ENCODE measurements at places on chromosomes 16 and 17.
A peak's percentile ranks its signal among the peaks of the same experiment; 100 is the strongest.

GRCh38 chr16:87471278-87472141 lies 21.3 kb downstream of the ZCCHC14 start:
- no peak for DNase-seq

DNA sequence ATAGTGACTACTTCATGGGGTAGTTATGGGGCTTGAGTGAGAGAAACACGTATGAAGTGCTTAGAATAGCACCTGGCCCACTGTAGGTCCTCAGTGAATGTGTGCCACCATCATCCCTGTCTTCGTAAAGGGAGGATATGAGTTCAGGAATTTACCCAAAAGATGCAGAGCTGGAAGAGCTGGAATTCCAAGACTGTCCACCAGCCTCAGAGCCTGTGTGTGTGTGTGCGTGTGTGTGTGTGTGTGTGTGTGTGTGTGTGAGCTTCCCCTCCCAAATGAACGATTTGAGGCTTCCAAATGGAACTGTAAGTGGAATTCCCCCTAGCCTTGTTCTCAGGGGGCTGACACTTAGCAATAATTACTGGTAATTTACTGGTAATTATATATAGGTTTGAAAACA lies 27.3 kb downstream of the WFDC1 start:
- DNase-seq = no peak

DNA sequence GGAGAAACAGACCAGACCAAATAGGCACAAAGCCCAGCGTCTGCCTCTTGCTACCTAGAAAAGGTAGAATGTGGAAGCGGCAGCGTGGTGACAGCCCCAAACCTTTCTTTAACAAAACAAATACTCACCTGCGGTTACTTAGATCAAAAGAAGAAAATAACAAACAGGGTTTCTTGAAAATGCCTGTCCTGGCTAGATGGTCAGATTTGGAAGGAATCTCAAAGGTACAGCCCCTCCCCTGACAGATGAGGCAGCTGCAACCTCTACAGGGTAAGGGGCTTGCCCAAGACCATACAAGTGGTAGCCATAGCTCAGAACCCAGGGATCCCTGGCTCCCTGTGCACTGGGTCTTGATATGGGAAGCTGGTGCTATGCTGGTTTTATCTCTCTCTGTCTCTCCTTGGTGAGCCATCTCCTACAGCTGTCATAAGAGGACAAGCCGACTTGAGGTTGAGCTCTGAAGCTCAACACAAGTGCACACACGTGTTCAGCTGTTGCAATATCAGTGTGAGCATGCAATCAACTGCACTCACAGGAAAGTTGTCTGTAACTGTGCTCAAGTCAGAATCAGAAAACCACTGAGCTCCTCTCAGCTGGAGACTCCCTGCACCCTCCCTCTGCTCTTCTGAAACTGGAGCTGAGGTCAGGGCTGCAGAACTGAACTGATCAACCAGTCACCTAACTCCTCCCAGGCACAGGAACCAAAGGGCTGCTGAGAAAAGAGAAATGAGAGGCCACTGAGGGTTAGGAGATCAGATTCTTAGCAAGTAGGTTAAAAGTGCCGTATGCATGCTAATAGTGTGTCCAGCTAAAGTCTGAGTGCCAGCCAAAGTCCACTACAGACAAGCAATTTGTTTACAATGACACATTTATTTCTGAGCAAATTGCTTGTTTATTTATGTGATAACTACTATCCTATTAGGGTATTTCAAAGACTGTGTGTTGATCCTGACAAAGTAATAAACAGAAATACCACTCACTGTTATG lies 6.1 kb upstream of the RNF157 start:
- DNase-seq = peak; percentile 45

DNA sequence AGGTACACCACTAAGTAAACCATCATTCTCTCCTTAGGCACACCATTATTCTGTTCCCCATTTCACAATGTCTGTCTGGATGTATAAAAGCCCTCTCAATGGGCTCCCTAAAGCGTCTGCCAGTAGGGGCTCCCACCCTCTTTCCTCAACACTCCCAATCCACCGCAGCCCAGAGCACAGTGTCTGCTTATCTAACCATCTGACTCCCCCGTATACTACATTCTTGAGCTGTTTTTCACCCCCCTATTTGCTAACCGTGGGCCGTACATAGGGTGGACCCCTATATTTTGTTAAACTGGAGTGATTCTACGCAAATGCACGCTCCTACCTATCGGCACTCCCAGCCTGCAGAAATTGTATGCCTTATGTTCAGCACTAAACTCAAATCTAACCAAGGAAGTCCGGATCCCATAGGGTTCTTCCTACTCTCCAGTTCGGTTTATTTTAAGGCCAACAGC lies 685 bp upstream of the PSMD3 start:
- DNase-seq = no peak

GRCh38 chr17:50090971-50091917 lies 3.9 kb upstream of the PDK2 start:
- DNase-seq = no peak

GRCh38 chr17:77729587-77729986 lies 228.9 kb upstream of the TNRC6C start:
- no peak for DNase-seq

DNA sequence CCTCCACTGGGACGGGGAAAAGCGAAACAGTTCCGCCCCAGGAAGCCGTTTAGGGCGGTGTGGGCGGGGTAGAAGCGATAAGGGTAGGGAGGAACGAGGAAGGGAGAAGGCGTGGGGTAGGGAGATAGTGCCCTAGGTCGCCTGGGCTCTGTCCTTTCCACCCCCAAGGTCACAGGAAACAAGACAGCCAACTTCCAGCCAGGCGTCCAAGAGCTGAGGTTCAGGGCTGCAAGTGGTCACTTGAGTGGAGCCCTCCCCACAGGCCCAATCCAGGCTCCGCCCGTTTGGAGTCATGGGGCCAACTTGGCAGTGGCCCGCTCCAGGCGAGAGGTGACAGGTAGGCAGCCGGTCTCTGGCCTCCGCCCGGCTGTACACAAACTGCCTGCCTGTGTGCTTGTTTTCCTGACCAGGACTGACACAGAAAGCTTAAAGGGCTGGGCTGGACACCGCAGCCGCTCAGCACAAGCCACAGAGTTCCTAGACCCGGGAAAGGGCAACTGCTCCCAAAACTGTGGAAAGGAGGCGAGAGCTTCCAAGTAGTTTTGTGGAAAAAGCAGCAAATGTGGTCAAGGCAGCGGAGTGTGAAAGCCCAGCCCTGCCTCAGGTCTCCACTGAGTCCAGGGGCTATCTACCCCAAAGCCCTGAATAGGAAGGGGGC lies at the start of gene RILP:
Gene RILP, minus strand, starts transcription at position 23 of the 658 bp plus-strand sequence. CDS start 62 bp downstream, outside the sequence.
- DNase-seq = no peak

GRCh38 chr17:80793851-80794267 lies 197.8 kb upstream of the CHMP6 start:
- no peak for DNase-seq

DNA sequence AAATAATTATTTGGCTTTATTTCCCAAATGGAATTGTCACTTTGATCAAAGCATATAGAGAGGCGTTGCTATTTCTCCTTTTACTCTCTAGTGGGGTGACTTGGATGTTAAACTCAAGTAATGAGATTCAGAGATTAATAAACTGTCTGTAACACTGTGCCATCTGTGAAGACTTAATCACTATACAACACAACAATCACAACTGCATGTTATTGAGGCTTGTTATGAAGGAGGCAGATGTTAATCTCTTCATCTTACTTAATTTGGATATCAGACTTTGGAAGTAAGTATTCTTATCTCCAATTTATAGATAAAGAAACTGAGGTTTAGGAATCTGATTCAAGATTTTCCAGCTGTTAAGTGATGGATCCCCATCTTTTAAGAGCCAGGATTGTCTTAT lies 132.5 kb downstream of the CNTNAP4 start:
- DNase-seq = no peak

GRCh38 chr16:84007965-84008364 lies 34.6 kb downstream of the SLC38A8 start:
- no peak for DNase-seq

DNA sequence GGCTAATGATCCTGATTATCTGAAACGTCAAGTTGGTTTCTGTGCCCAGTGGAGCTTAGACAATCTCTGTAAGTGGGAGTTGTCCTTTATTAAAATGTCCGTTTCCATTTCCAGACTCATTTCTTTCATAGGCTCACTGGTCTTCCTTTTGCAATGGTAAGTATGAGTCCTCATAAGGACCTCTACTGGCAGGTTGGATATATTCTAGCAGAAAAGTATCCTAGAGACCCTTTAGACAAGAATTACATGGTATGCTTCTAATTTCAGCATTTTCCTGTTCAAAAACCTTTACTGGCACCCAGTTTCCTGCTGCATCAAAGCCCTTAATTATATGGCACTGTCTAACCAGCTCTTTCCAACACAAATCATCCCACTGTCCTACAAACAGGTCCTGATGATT lies 28.1 kb upstream of the ARL2BP start:
- no peak for DNase-seq

DNA sequence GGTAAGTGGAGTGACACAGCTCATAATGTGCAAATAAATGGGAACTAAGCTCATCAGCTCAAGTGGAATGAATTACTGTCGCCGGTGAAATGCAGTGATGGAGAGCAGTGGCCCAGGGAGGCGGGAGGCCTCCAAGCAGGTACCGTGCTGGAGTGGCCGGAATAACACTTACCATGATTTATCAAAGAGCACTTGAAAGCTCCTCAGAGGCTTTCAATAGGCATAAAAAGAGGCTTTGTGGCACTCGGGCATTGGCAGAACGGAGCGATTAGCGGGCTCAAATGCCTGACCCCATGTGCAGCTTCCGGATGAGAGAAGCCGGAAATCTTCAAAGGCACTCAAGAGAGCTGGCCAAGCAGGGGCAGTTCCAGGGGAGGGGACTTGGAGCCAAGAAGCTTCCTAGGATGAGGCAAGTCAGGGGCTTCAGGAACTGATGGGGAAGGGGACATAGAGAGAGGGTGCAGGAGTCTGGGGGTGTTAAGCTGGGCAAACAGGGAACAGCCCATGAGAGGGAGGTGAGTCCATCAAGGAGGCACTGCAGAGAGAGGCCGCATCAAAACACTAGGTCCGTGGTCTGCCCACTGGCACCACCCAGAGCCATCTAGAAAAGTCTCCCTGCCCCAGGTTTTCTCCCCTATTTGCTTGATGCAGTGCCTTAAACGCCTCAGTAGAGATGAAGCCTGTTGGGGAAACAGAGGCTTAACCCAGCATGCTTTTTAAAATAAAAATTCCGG lies 144.0 kb upstream of the IRX6 start:
- no peak for DNase-seq

DNA sequence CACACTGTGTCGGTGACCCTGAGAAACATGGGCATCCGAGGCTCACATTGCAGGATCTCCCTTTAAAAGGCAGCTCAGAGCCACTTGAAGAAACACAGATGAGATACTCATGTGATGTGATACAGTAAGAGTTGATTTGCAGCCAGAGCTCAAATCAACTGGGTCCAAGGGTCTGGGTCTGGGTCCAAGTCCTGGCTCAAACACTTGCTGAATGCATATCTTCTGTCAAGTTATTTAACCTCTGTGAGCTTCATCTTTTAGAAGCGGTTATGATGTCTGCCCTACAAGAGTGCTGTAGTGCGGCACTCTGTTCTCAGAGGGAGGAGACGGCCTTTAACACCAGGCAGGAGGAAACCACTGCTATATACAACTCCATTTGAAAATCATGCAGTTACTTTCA lies 6.4 kb downstream of the KRT38 start:
- no peak for DNase-seq

DNA sequence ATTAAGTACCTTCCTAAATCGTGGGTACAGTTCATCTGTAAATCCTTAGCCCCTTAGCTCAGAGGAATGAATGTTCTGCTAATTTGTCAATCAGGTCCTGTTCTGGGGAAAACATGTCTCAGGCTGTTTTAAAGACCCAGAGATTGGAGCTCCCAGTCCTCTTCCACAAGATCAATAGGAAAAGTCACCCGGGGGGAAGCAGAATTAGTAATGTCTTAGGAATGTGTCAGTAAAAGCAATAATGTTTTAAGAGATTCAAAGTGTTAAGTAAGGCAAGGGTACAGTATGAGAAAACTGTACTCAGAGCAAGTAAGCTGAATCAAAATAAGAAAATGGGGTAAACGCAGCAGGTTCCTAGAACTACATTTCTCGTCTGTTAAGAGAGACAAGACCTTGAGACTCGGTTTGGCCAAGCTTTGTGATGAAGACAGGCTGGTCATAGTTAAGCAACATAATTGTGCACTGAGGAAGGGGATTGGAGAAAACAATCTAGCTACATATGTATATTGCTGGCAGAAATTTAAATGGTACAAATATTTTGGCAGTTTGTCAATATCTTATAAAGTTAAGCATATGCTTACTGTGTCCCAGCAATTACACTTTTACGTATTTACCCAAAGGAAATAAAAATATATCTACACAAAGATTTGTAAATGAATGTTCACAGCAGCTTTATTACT lies 192.9 kb upstream of the C17orf78 start:
- no peak for DNase-seq

GRCh38 chr16:86685076-86685475 lies 106.7 kb downstream of the FOXL1 start:
- DNase-seq = no peak

- peak; percentile 55 for DNase-seq
Observed at GRCh38 chr17:79082311-79083190, 7.9 kb downstream of the ENGASE start.

DNA sequence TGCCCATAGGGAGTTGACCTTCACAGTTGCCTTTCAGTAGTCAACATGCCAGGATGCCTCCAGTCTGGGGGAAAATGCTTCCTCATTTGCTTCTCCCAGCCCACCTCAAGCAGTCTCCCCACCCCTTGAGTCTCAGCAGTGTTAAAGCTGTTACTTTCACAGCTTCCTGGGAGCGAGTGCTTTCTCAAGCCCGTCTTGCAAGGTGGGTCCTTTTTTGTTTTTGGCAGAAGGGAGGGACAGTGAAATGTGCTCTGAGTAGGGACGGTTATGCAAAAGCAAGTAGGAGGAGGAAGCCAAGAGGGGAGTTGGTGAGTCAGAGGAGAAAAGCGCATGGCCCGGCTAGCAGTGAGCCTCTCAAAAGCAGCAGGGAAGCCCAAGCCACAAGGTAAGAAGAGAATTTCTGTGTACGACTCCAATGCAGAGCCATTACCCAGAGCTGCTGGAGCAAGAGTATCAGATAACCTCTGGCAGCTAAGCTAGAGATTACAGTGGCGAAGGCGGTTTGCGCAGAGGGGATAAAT lies at the start of gene CHST4:
Gene CHST4, plus strand, starts transcription at position 316 of the 521 bp plus-strand sequence. CDS start 10,252 bp downstream, outside the sequence.
- no peak for DNase-seq

DNA sequence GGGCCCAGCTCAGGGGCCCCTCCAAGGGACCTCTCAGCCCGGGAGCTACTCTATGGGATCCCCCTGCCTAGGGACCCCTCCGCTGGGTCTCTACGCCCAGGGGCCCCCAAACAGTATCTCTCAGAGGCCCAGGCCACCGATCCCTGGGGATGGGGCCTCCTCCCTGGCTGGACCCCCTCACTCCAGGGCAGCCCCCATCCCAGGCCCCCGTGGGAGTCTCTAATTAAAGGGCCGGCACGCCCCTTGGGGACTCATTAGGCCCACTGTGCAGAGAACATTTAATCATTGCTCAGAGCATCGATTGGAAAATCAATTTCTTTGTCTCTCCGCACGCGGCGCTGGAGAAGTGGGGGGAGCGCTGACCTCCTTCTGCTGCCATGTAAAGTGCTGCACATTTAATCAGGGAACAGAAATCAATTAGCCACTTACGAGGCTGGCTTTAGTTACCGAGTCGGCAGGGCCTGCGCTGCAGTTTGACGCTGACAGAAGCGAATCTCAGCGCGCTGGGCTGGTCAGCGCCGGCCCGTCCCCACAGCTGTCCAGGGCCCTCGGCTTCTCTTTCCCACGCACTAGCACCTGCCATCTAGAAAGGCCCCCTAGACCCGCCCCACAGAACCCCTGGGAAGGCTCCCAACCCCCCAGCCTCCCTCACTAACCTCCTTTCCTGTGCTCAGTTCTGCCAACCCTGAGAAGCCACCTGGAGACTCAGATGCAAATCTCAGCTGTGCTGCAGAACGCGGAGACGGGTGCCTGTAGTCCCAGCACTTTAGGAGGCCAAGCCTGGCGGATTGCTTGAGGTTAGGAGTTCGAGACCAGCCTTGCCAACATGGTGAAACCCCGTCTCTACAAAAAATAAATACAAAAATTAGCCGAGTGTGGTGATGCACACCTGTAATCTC lies 20.2 kb upstream of the C1QL1 start:
- no peak for DNase-seq

Data from activated naive CD4-positive, alpha-beta T cell treated with anti-CD3 and anti-CD28 coated beads, Interleukin-2, amount 50 U/mL, for 16 hours (primary cell).